ENCODE measurements at places on chromosomes 4 and X. TPM values are rescaled to one million over a fixed set of nuclear protein-coding genes. Genes with fewer than 3 reads are reported as not detected.

- peaks cover 35% of the 10 kb centered on the region for H3K4me1 ChIP-seq
- DNase-seq = no peak
- no peaks in the 10 kb centered on the region for H3K27me3 ChIP-seq
Measured at GRCh38 chr4:143531380-143531779, 17.9 kb downstream of the SMARCA5 start.

- no peaks in the 10 kb centered on the region for H3K4me1 ChIP-seq
- no peaks in the 10 kb centered on the region for H3K36me3 ChIP-seq
- H3K27ac ChIP-seq = no peak overlapping the region
- H3K27me3 ChIP-seq = no peaks in the 10 kb centered on the region
- H3K4me3 ChIP-seq = no peak overlapping the region
Measured at GRCh38 chrX:128460835-128461234, 408.6 kb upstream of the ACTRT1 start.

GRCh38 chr4:68310651-68311247, 39.1 kb downstream of the YTHDC1 start:
- no peak for DNase-seq
- H3K4me1 ChIP-seq = no peaks in the 10 kb centered on the region
- H3K27ac ChIP-seq = no peak overlapping the region

GRCh38 chr4:149961876-149962597, 116.2 kb upstream of the DCLK2 start:
- no peak for DNase-seq
- H3K4me3 ChIP-seq = no peak overlapping the region
- no peak overlapping the region for H3K27ac ChIP-seq
- H3K27me3 ChIP-seq = no peaks in the 10 kb centered on the region

- no peak for DNase-seq
- no peaks in the 10 kb centered on the region for H3K27me3 ChIP-seq
- no peaks in the 10 kb centered on the region for H3K36me3 ChIP-seq
Measured at GRCh38 chr4:2289311-2289954, 27.5 kb upstream of the MXD4 start.

DNA sequence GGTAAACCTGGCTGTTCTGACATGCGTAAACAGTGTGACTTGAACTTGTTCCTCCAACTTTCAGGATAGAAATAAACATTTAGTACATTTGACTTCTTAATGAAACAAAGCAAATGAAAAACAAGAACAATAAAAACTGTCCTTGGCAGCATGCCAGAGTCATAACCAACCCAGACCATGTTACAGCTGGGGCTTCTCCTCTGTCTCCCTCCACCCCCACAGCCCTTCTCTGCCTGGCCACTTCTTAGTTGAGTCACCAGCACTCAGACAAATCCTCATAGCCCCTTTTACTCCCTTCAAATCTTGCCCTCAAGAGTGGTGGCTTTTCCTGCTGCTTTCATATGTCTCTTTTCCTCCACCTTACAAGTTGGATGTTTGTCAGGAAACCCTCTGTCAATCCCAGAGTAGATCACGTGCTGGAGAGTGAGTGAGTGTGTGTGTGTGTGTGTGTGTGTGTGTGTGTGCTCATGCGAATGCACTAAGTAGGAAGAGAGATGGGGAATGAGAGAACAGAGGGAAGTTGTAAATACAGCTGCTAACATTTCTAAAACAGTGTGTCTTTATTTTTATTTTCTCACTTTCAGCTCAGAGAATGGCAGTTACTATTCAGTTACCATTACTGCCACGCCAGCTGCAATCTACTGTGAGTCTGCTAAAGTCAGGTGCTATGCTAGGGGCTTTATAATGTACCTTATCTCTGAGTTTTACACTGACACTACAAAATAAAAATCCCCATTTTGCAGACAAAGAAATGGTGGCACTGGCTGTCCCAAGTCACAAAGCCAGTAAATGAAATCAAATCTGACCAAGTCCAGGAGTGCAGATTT, 15.0 kb downstream of the SCARB2 start:
- DNase-seq = peak; percentile 54
- no peaks in the 10 kb centered on the region for H3K27me3 ChIP-seq
- no peak overlapping the region for H3K4me3 ChIP-seq

DNA sequence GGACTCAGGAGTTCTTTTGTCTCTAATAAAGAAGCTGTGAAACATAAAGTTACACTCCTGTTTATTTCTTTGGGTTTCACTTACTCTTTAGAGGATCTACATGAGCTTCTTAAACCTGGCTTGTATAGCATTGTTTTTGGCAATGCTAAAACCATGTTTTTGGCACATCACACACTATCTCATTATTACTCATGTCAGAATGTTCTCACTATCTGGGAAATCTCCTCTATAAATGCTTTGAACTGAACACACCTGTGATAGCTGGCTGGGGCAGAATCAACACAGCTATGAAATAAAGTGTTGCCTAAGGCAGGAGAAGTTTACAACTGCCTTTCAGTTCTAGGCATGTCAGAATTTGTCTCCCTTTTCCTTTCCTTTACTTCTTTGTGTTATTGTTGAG, 52.6 kb downstream of the SULT1B1 start:
- H3K36me3 ChIP-seq = no peaks in the 10 kb centered on the region
- H3K27ac ChIP-seq = no peak overlapping the region
- H3K27me3 ChIP-seq = no peaks in the 10 kb centered on the region
- no peaks in the 10 kb centered on the region for H3K4me1 ChIP-seq

DNA sequence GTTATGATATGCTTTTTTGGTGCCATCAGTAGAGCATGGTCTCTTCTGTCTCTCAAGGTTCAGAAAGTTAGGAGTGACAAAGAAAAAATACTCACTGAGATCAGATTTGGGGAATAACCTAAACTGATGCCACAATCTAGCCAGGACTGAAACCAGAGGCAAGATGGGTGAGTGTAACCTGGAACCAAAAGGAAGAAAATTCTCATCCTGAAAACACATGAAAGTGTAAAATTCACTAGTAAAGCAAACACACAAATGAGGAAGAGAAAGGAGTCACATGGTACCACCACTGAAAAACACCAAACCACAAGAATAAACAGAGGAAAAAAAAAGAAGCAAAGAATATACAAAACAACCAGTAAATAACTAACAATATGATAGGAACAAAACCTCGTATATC, 96.4 kb downstream of the ANXA10 start:
- no peaks in the 10 kb centered on the region for H3K36me3 ChIP-seq
- H3K4me1 ChIP-seq = no peaks in the 10 kb centered on the region
- H3K27ac ChIP-seq = no peak overlapping the region
- H3K27me3 ChIP-seq = no peaks in the 10 kb centered on the region

DNA sequence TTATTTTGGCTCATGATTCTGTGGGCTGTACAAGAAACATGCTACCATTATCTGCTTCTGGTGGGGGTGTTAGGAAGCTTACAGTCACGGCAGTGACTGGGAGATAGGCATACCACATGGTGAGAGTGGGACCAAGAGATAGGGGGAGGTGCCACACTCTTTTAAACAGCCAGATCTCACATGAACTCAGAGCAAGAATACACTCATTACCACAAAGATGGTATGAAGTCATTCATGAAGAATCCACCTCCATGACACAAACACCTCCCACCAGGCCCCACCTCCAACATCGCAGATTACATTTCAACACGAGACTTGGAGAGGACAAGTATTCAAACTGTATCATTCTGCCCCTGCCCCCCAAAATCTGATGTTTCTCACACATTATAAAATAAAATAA, 2396.7 kb downstream of the PCDH7 start:
- no peak for DNase-seq
- no peak overlapping the region for H3K4me3 ChIP-seq
- no peak overlapping the region for H3K27ac ChIP-seq
- H3K36me3 ChIP-seq = no peaks in the 10 kb centered on the region
- H3K4me1 ChIP-seq = no peaks in the 10 kb centered on the region
- H3K27me3 ChIP-seq = no peaks in the 10 kb centered on the region

The GABRG1 gene
- not detected for total RNA-seq

The TMPRSS11A gene
- not detected for total RNA-seq

The DNAAF6 gene
- total RNA-seq = 2.0 TPM

The F8A2 gene
- total RNA-seq = not detected

The AADAT gene
- total RNA-seq = 4.9 TPM

The PPP4R3C gene
- not detected for total RNA-seq

All from lower lobe of right lung (tissue), 2 donors.